ENCODE measurements at places on chromosomes 5 and 9. TPM values are rescaled to one million over a fixed set of nuclear protein-coding genes. Genes with fewer than 3 reads are reported as not detected.

The CNTFR gene
- not detected for total RNA-seq

The SPINK6 gene
- total RNA-seq = not detected

The SMAD5 gene
- 1.9 TPM for total RNA-seq

- H3K4me1 ChIP-seq = no peaks in the 10 kb centered on the region
- H3K4me3 ChIP-seq = no peak overlapping the region
- no peaks in the 10 kb centered on the region for H3K36me3 ChIP-seq
- no peaks in the 10 kb centered on the region for H3K27me3 ChIP-seq
Measured at GRCh38 chr5:135162661-135163265, 128.7 kb upstream of the PITX1 start.

DNA sequence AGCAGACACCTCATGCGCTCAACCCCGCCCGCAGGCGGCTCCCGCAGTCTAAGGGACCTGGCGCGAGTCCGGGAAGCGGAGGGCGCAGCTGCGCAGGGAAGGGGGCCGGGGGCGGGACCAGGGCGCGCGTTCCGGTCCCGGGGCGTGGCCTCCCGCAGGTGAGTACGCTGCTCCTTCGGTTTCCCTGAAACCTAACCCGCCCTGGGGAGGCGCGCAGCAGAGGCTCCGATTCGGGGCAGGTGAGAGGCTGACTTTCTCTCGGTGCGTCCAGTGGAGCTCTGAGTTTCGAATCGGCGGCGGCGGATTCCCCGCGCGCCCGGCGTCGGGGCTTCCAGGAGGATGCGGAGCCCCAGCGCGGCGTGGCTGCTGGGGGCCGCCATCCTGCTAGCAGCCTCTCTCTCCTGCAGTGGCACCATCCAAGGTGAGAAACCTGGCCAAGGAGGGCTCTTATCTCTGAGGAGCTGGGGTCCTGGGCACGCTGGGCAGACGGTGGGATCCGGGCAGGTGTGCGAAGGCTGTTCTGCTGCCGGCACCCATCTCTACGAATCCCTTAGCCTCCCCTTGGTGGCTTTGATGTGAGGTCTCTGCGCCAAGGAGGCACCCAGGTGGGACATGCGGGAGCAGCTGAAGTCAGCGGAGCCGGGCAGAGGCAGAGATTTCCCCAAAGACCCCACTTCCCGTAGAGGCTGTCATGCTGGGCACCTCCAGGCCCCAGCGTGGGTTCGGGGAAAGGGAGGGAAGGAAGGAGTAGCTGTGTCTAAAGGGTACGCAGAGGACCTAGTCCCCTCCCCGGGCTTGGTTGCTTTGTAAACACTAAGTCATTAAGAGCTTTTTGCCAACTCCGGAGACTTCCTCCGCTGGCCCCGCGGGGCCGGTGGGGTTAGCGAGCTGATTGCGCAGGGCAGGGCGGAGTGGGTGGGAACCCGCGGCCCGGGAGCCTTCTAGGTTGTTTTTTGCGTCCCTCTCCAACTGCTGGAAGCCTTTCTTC lies at the start of gene F2RL1:
TSS of gene F2RL1 (plus strand) at position 187 of the 988 bp plus-strand sequence. CDS start at position 340, 153 bp downstream.
- DNase-seq = peak; percentile 17
- H3K27me3 ChIP-seq = no peaks in the 10 kb centered on the region
- peak within 1 kb of the TSS; percentile 89 for H3K4me3 ChIP-seq
- no peaks in the 10 kb centered on the region for H3K36me3 ChIP-seq
- peaks cover 9% of the 10 kb centered on the region for H3K4me1 ChIP-seq

DNA sequence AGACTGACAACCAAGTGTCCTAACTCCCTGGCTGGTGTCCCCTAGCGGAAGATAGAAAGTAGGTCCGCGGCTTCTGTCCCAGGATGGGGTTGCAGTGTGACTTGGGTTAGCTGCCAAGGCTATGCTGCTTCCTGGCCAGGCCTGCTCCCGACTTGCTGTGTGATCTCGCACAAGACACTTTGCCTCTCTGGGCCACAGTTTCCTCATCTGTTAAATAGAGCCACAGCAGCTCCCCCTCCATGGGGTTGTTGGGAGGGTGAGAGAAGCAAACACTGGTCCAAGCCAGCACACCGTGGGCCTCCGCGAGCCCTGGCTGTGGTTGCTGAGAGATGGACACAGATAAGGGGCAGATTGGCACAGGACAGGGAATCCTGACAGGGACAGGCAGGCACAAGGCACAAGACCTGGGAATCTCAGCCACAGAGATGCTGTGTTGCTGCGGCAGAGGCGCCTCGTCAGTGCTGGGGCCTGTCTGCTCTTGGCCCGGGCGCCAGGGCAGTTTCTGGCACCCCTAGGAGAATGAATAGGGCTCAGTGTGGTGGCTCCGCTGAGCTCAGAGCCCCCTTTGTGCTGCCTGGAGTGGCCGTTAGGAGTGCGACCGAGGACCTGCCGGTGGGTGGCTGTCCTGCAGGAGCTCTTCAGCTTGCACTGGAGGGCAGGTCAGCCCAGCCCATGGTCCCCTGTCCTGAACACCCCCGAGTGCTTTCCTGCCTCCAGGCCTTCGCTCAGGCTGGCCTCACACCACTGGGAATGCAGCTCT lies 1.8 kb upstream of the SH2D3C start:
- no peaks in the 10 kb centered on the region for H3K27me3 ChIP-seq
- peak overlapping the region; percentile 88 for H3K27ac ChIP-seq
- H3K4me1 ChIP-seq = peaks cover 59% of the 10 kb centered on the region
- H3K36me3 ChIP-seq = no peaks in the 10 kb centered on the region

DNA sequence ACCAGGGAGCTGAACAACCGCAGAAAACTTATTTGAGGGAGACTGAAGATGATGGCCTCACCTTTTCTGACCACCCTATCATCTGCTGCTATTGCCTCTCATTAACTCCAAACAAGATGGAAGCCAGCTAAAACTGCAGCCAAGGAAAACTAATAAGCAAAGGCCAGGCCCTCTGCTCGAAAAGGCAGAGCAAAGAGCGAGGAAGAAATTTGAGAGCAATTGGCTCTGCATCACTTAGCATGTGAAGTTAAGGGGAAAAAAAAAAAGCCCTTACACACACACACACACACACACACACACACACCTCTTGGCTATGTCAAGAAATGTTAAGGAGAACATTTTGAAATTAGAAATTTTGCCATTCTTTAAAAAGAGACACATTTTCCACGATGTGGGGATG lies 228.1 kb upstream of the CYLC2 start:
- no peak for DNase-seq
- no peak overlapping the region for H3K27ac ChIP-seq
- H3K4me1 ChIP-seq = no peaks in the 10 kb centered on the region
- no peaks in the 10 kb centered on the region for H3K36me3 ChIP-seq
- no peak overlapping the region for H3K4me3 ChIP-seq

DNA sequence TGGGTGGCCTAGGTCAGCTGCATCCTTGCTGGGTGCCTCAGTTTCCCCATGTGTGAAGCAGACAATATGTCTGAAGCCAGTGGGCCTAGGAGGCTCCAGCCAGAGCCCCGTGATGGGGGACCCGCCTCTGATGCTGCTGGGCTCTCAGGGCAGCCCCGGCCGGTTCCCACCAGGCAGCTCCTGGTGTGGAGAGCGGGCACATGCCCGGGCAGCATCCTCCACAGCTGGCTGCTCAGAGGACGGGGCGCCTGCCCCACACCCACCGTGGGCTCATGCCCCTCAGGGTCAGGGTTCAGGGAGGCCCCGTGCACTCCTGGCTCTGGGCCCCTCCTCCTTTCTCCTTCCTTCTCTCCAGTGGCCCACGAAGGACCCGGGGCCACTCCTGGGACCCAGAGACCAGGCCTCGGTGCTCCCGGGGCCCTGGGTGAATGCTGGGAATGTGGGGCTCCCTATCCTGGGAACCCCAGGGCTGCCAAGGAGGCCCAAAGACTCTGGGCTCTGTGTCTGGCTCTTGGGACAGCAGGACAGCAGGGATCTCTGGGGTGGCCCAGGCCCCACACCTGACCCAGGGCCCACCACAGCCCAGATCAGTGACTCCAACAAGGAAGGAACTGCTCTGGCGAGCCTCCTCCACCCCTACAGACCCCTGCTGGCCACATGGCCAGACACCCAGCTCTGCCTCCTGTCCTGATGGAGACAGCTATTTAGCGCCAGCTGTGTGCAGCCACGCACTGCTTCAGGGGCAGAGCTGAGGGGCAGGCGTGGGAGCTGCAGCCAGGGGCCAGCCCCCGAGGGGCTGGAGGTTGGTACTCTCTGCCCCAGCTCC lies 39.5 kb upstream of the EGFL7 start:
- H3K4me1 ChIP-seq = no peaks in the 10 kb centered on the region
- H3K36me3 ChIP-seq = no peaks in the 10 kb centered on the region
- no peaks in the 10 kb centered on the region for H3K27me3 ChIP-seq

DNA sequence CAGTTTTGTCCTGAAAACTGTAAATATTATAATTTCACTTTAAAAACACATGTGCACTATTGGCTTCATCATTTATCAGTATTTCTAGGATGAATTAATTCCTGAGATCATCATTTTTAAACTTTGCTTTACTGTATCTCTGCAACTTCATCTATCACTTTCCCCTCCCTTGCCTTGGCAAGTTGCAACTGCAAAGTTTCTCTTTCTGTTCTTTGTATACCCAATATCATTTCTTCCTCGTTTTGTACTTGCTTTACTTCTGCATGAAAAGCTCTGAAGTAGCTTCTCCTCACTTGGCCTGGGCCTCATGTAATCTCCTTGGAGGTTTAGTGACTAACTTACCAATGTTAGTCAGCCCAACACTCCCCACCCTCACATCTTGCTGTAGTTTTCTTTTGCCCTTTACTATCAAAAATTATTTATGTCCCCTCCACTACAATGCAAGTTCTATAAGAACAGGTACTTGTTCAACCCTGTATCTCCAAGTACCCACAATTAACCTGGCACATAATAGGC lies 12.8 kb downstream of the C5orf63 start:
- no peak overlapping the region for H3K27ac ChIP-seq
- H3K27me3 ChIP-seq = no peaks in the 10 kb centered on the region
- no peak overlapping the region for H3K4me3 ChIP-seq
- no peak for DNase-seq
- no peaks in the 10 kb centered on the region for H3K4me1 ChIP-seq

- no peak overlapping the region for H3K4me3 ChIP-seq
- H3K36me3 ChIP-seq = no peaks in the 10 kb centered on the region
- DNase-seq = no peak
- no peak overlapping the region for H3K27ac ChIP-seq
- peaks cover 3% of the 10 kb centered on the region for H3K27me3 ChIP-seq
Measured at GRCh38 chr5:170849374-170849773, 12.4 kb upstream of the RANBP17 start.

DNA sequence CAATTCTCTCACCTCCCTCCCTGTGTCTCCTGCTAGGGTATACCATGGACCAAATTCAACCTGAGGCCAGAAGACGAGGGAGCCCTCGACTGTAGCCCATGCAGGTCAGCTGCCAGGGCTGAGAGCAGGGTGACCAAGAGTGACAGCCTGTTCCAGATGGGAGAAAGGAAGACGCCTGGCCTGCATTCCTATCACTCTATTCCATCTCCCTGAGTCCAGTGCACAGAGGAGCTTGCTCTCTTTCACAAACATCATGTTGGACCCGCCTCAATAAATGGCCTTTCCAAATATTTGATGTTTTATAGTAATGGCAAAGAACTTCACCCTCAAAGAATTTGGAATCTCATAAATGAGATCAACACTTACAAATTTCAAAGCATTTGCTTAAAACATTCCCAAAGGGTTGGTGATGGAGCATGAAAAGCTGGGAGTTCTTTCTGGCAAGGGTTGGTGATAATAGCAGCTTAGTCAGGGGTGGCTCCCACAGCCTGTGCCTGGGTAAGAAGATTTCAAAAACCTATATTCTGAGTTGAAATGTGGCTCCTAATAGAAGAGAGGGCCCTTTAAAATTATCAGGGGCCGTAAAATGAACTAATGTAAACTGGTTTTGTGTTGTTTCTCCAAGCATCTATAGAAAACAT lies 393.1 kb downstream of the EFNA5 start:
- H3K4me3 ChIP-seq = no peak overlapping the region
- H3K4me1 ChIP-seq = no peaks in the 10 kb centered on the region
- H3K36me3 ChIP-seq = no peaks in the 10 kb centered on the region
- H3K27me3 ChIP-seq = no peaks in the 10 kb centered on the region

DNA sequence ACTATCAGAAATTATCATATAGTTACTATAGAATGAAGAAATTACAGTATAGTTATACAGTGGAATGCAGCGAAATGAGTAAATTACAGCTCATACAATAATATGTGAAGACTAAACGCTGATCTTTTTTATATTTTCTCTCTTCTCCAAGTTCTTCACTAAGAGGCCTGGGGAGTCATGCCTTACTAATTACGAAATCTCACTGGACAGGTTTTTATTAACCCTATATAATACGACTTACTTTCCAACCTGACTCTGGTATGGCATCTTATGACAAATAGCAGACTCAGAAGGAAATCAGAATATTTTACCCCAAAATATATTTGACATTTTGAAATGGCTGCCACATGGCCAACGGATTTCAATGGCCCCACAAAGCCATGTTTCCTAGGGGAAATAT lies 9.1 kb downstream of the CARNMT1 start:
- H3K27ac ChIP-seq = no peak overlapping the region
- no peak overlapping the region for H3K4me3 ChIP-seq
- DNase-seq = no peak
- H3K4me1 ChIP-seq = peaks cover 21% of the 10 kb centered on the region

DNA sequence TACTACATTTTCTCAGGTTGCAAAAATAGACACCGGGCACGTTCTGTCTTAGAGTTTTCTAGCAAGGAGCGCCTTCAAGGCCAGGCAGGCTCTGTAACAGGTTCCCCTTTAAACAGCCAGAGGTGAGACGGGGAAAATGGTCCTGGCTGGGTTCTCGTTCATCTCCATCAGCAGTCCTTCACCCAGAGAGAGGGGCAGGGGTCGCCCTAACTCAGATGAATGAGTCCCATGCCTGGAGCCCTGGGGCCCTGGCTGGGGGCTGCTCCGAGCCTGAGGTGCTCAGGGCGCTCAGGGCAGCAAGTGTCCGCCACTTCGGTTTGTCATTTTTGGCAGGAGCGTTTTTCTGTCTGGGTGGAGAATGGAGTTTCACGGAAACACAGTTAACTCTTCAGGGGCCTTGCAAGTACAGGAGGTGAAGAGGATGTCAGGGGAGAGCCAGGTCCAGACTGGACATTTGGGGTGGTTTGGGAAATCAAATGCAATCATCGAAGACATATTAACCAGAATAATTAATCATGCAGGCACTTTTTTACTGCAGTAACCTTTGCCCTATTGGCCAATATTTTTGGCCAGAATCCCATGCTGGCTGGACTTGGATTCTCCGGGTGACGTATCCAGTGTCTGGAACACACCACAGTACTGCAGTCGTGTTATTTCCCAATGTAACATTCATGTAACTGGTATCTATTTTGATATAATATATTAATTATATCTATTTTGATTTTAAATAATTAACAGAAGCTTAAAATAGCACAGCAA lies 2.9 kb downstream of the NTNG2 start:
- H3K27ac ChIP-seq = no peak overlapping the region
- H3K27me3 ChIP-seq = no peaks in the 10 kb centered on the region
- H3K4me1 ChIP-seq = peaks cover 6% of the 10 kb centered on the region
- no peaks in the 10 kb centered on the region for H3K36me3 ChIP-seq
- DNase-seq = no peak

DNA sequence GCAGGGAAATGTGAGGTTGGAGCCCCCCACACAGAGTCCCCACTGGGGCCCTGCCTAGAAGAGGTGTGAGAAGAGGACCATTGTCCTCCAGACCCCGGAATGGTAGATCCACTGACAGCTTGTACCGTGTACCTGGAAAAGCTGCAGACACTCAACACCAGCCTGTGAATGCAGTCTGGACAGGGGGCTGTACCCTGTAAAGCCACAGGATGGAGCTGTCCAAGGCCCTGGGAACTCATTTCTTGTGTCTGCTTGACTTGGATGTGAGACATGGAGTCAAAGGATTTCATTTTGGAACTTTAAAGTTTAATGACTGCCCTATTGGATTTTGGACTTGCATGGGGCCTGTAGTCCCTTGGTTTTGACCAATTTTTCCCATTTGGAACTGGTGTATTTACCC lies 535.0 kb upstream of the MEF2C start:
- no peaks in the 10 kb centered on the region for H3K36me3 ChIP-seq
- DNase-seq = no peak
- H3K4me1 ChIP-seq = no peaks in the 10 kb centered on the region
- no peak overlapping the region for H3K4me3 ChIP-seq
- no peaks in the 10 kb centered on the region for H3K27me3 ChIP-seq
